Ascending aorta (tissue), 2 donors: ENCODE measurements at places on chromosomes 11 and 22.
A peak's percentile ranks its signal among the peaks of the same experiment; 100 is the strongest.

DNA sequence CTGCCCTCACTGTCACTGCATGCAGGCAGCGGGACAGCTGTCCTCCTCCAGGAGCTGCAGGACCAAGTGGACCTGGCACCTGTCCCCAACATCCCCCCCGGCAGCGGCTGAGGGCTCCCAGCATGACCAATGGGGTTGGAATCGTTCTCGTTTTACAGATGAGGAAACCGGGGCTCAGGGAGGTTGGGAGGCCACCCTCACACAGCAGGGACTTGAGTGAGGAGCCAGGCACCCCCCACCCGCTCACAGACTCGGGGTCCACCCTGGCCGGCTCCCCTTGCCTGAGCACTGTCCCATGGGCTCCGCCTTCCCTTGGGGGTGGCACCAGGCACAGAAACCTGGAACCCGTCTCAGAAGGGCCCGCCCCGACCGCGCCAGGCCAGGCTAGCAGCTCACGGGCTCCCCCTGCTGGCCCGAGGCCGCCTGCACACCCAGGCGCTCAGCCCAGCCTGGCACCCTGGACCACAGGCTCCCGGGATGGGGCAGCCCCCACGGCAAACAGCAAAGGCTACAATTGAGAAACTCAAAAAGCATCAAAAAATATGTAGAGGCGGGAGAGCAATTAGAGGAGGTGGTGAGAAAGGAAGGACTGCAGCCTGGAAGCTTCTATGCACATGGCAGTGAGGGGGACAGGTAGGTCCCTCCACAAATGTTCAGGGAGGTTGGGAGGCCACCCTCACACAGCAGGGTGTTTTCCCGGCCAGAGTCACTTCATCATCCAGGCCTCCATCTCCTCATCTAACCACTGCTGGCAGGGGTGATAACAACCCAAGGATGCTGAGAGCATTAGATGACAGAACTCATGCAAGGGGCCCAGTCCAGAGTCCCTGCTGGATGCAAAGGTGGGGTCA, 12.8 kb downstream of the MACROD1 start:
- peaks cover 3% of the 10 kb centered on the region for H3K4me1 ChIP-seq
- no peak overlapping the region for H3K4me3 ChIP-seq
- H3K27ac ChIP-seq: no peak overlapping the region
- H3K27me3 ChIP-seq: no peaks in the 10 kb centered on the region
- no peaks in the 10 kb centered on the region for H3K36me3 ChIP-seq

DNA sequence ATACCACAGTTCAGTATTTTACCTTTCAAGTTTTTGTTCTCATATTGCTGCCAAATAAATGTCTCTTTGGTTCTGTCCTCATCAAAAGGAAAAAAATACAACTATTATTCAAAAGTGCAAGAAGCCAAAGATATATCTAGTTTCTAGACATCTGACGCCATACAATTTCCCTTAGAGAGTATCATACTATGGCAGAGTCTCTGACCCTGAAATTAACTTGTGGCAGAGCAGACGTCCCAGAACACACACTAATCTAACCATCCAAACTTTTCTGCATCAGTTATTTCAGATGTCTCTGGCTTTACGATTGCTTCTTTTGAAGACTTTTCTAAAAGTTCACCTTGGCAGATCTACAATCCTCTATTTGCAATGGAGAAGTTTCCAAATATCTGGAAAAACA, 2.7 kb downstream of the OR51T1 start:
- H3K4me1 ChIP-seq: no peaks in the 10 kb centered on the region
- H3K27ac ChIP-seq: no peak overlapping the region
- H3K36me3 ChIP-seq: no peaks in the 10 kb centered on the region
- no peaks in the 10 kb centered on the region for H3K27me3 ChIP-seq

DNA sequence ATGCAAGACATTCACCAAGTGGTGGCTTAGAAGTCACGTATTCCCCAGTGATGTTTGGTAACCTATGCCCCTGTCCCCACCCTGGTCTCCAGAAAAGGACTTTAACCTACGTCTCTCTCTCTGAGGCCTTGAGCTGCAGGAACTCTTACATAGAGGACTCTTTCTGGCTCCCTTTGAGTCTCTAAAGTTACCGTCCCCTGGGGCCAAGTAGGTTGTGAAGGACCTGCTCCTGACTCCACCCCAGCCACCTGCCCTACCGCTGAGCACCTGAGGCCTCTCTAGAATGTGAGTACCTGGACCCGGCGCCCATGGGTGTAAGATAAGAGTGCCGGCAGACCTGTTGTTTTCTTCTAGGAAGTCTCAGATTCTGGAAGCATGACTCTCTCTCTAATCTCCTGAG, 95.4 kb downstream of the TIMP3 start:
- H3K36me3 ChIP-seq: no peaks in the 10 kb centered on the region
- DNase-seq: no peak
- no peak overlapping the region for H3K4me3 ChIP-seq
- H3K4me1 ChIP-seq: no peaks in the 10 kb centered on the region
- H3K27ac ChIP-seq: no peak overlapping the region

DNA sequence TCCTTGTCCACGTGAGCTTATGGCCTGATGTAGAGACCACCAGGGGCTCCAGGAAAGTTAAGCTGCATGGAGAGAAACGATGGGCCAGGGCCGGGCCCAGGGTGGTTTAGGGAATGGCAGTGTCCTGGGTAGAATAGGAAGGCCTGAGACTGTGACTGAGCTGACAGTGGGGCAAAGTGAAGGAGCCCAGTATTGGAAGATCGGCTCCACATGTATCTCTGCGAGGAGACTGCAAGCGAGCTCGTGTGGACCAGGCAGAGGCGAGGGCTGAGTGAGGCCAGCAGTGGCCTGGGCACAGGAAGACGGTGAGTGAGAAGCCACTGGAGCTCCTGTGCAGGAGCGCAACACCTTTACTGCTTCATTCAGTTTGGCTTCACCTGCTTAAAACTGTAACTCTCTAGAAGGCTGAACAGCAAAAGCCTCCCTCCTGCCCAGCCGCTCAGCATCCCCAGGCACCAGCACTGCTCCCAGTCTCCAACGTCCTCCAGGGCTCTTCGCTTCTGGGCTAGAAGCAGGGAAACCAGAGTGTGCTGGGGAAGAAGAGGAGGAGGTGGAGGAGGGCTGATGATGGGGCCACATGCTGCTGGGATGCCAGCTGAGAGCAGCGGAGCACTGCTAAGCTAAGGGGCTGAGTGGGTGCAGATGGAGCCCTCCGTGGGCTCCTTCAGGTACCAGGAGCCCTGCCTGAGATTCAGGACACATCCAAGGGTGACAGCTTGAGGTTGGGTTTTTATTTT, 13.5 kb downstream of the TCIRG1 start:
- H3K36me3 ChIP-seq: peaks cover 54% of the 10 kb centered on the region
- no peak for DNase-seq
- no peak overlapping the region for H3K4me3 ChIP-seq
- no peaks in the 10 kb centered on the region for H3K4me1 ChIP-seq

- H3K36me3 ChIP-seq: no peaks in the 10 kb centered on the region
- no peak overlapping the region for H3K27ac ChIP-seq
- H3K4me3 ChIP-seq: no peak overlapping the region
- H3K4me1 ChIP-seq: no peaks in the 10 kb centered on the region
- H3K27me3 ChIP-seq: no peaks in the 10 kb centered on the region
- no peak for DNase-seq
These were observed 41.2 kb upstream of the ALX4 start for GRCh38 chr11:44351006-44351660.

DNA sequence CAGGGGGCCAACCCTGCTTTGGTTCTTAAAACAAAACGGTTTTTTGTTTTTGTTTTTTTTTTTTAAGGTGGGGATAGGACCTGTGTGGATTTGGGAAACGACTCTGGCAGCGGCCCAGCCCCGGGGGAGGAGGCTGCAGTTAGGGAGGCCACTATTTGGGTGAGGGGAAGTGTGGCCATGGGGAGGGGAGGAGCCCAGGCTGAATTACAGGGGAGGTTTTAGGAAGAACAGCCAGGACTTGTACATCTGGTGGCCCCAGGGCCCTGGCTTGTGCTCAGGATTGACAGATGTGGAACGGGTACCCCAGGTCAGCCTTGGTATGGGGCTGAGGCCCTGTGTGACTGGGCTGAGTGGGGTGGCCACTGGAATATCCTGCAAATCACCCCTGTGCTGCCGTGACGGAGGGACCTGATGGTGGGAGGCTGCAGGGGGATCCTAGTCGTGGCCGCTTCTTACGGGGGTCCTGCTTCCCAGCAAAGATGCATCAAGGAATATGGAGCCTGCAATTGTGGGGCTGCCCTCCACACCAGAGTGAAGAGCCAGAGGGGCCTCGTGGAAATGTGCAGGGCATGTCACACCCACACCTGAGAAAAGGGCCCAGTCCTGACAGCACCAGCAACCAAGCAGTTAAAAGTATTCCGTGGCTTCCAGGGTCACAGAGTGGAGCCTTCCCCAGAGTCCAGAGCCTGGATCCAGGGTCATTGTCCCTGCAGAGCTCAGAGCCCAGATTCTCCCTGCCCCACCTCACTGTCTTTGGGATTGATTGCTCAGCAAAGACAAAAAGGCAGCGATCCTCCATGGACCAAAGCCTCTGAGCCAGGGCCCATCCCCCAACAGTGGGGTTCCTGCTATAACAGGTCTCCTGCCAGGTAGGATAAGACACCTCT, 55.2 kb upstream of the WNT7B start:
- peak; percentile 6 for DNase-seq
- H3K27ac ChIP-seq: no peak overlapping the region
- H3K36me3 ChIP-seq: no peaks in the 10 kb centered on the region
- peaks cover 11% of the 10 kb centered on the region for H3K4me1 ChIP-seq

- no peaks in the 10 kb centered on the region for H3K27me3 ChIP-seq
- peak overlapping the region; percentile 36 for H3K27ac ChIP-seq
- no peaks in the 10 kb centered on the region for H3K36me3 ChIP-seq
- peaks cover 8% of the 10 kb centered on the region for H3K4me1 ChIP-seq
These were observed 14.5 kb downstream of the CLMP start for GRCh38 chr11:123180574-123180973.

GRCh38 chr22:33842421-33843094, 77.7 kb downstream of the LARGE1 start:
- no peak for DNase-seq
- no peaks in the 10 kb centered on the region for H3K36me3 ChIP-seq
- no peak overlapping the region for H3K4me3 ChIP-seq
- peaks cover 18% of the 10 kb centered on the region for H3K4me1 ChIP-seq
- no peak overlapping the region for H3K27ac ChIP-seq

- peak overlapping the region; percentile 94 for H3K27ac ChIP-seq
- peaks cover 38% of the 10 kb centered on the region for H3K4me1 ChIP-seq
- no peak for DNase-seq
- no peaks in the 10 kb centered on the region for H3K27me3 ChIP-seq
- H3K4me3 ChIP-seq: no peak overlapping the region
- peaks cover 20% of the 10 kb centered on the region for H3K36me3 ChIP-seq
These were observed 10.4 kb upstream of the AHNAK start for GRCh38 chr11:62556875-62557631.

DNA sequence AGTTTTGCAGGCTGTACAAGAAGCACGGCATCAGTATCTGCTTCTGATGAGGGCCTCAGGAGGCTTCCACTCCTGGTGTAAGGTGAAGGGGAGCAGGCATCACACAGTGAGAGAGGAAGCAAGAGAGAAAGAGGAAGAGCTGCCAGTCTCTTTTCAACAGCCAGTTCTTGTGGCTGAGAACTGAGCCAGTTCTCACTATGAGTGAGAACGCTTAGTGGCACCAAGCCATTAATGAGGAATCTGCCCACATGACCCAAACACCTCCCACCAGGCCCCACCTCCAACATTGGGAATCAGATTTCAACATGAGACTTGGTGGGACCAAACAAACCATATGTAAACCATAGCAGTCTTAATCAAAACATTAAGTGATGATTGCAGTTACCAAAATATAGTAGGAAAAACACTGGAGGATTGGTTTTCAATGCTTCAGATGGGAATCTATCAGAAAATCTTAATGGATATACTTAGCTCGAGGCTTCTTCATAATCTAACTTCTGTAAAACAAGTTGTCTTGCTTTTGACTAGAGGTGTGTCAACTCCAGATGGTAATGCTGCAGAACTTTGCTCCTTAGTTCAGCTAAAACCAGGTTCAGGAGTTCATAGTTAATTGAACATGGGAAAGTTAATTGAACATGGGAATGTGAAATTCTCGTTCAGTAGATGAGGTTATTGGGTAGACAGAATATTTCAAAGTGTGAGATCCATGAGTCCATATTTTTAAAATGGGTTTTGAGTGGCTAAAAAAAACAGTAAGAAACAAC, 12.2 kb downstream of the FAR1 start:
- H3K4me1 ChIP-seq: peaks cover 3% of the 10 kb centered on the region
- H3K27me3 ChIP-seq: no peaks in the 10 kb centered on the region
- DNase-seq: no peak
- H3K27ac ChIP-seq: no peak overlapping the region
- no peak overlapping the region for H3K4me3 ChIP-seq

GRCh38 chr11:44313761-44314489, 4.0 kb upstream of the ALX4 start:
- no peak overlapping the region for H3K27ac ChIP-seq
- H3K27me3 ChIP-seq: peaks cover 42% of the 10 kb centered on the region
- no peak overlapping the region for H3K4me3 ChIP-seq
- DNase-seq: no peak

GRCh38 chr11:78954261-78954660, 379.6 kb upstream of the NARS2 start:
- no peak overlapping the region for H3K4me3 ChIP-seq
- H3K4me1 ChIP-seq: no peaks in the 10 kb centered on the region
- H3K27ac ChIP-seq: no peak overlapping the region
- no peak for DNase-seq
- H3K27me3 ChIP-seq: no peaks in the 10 kb centered on the region
- H3K36me3 ChIP-seq: no peaks in the 10 kb centered on the region
